Ammon's horn (tissue), 1 donor: ENCODE measurements at places on chromosomes 7 and 10.

- DNase-seq = no peak
Measured at GRCh38 chr7:26099236-26099635, 52.8 kb upstream of the NFE2L3 start.

GRCh38 chr7:82257118-82257695, 186.4 kb downstream of the CACNA2D1 start:
- peak; percentile 36 for DNase-seq

DNA sequence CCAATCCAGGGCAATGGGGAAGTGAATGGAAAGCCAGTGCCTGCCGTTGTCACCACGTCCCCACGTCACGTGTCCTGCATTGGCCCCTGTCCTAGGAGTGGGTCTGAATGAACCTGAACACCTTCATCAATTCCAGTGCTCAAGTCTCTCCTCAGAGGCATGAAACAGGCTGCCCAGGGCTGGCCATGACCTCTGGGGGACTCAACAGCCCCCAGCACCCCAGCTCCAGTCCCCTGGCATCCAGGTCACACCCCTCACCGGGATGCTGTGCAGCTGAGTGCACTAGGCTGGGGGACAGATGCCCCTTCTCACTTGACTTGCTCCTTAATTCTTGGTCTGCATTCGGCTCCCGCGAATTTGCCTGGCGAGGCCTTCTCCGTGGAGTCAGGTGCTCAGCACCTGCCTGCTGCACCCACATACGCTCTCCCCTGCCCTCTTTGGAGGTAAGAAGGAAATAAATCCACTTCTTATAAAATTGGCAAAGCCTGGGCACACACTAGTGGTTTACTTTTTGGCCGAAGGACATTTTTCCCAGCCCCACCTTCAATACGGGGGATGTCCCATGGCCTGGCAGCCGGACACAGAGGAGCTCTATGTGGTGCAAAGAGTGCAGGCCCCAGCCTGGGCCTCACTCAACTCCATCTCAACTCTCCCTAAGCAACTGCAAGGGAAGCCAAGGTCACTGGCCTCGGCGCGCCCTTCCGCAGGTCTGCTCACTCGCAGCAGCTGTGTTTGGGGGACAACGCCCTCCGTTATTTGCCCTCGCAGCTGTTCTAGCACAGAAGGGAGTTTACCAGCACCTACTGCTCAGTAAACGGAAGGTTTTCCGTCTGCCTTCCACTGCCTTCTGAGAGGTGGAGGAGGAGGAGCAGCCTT, 77.6 kb upstream of the SHH start:
- no peak for DNase-seq

DNA sequence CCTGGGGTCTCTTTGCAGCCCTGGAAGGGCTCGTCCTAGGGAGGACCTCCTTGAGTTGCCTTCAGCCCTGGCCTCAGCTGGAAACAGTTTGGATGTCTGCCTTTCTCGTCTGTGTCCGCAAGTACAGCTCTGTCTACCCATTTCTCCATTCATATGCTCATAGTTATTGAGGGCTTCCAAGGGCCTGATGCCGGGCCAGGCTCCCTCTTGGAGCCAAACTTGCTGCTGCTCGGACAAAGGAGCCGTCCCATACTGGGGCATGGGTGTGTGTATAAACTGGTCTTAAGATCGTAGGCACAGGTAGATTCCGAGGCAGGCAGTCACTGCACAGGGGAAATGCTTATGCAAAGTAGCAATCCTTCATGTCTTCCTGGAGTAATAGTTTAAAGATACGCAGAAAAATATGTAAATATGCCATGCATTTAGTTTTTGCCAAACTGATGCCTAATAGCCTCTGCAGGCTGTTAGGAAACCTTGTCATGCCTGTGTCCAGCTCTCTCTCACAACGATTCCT, 117.0 kb upstream of the BTBD16 start:
- no peak for DNase-seq

GRCh38 chr7:6197801-6198551, 74.4 kb downstream of the CYTH3 start:
- no peak for DNase-seq

- DNase-seq = no peak
Measured at GRCh38 chr10:99983280-99983988, 26.3 kb downstream of the DNMBP start.

DNA sequence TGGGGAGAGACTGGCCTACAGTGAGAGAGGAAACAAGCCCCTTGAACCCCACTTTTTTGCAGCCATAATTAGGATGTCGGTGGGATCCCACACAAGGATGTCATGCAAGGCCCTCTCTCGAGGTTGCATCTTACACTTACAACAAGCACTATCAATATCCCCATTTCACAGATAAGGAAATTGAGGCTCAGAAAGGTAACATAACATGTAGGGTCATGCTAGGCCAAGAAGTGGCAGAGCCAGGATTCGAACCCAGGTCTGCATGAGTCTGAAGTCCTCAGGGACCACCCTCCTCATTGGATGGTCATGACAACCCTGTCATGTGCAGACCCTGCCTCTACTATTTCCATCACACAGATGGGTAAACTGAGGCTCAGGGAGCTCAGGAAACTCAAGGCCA, 123.5 kb downstream of the C10orf105 start:
- DNase-seq = no peak

- DNase-seq = no peak
Measured at GRCh38 chr7:1666317-1666822, 3.7 kb upstream of the ELFN1 start.

DNA sequence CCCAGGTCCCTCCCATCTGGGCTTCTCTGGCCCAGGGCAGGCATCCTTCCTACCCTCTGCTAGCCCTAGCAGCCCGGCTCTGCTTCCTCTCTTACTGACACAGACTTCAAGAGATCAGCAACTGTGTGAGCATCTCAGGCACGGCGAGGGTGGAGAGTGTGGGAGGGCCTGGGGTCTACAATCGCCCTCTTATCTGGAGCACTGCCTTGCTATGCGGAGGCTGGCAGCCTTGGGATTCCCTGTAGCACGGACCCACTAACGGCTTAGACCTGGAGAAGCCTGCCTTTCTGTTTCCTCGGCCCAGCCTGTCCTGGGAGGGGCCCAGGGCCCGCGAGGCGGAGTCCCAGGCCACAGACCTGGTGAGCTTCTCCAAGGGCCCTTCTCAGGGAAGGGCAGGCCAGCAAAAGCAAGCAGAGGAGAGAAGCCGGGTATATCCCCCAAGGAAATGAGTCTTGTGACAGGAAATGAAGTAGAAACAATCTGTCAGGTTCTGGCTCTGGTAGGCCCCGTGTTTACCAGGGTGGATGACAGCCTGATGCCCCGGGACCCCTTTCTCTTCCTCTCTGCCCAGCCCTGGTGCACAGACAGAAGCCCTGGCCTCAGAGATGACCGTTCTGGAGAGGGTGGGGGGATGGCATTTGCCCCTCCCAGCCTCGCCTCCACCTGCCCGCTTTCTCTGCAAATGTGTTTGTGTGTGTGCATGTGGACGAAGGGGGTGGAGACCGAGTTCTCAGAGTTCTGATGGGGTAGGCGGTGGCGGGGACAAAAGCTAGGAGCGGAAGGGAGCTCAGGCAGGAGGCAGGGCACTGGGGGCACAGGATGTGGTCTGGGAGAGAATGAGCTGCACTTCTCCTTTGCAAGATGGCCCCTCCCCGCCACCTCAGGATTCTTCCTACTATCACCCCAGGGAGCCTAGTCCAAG, 2.5 kb downstream of the LRCH4 start:
- DNase-seq = peak; percentile 81

DNA sequence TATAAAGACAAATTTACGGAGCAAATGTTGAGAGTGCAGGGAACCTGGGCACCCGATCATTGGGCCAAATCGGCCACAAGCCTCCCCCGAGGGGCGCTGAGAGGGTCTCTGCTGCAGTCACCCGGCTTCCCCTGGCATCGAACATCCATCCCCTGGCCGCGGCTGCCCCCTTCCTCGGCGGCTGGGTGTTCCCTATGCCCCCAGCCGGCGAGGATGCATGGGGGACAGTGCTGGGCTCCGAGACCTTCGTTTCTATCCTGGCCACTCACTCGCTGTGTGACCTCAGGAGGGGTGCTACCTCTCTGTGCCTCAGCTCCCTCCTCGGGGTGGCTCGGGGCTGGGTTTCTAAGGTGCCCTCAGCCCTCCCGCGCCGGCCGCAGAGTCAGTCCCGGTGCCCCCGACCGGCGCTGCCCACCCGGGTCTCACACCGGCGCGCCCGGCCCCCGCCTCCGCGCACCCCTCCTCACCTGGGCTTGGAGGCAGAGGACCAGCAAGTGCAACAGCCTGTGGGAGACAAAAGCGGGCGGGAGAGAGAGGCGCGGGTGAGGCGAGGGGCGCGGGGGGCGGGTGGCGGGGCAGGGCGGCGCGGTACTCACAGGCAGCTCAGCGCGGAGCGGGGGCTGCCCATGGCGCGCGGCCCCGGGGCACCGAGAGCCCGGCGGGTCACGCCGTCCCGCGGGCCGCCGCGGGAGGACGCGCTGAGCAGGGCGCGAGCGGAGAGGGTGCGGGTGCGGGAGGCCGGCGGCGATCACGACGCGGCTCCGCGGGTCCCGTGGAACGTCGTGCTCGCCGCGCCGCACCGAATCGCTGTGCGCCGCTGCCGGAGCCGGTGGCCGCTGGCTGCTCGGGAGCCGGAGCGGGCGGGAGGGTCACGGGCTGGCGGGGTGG, at the start of gene FGF8:
FGF8 (minus strand) TSS at position 842 of the 888 bp plus-strand sequence; CDS start at position 628, 214 bp downstream.
- DNase-seq = no peak

DNA sequence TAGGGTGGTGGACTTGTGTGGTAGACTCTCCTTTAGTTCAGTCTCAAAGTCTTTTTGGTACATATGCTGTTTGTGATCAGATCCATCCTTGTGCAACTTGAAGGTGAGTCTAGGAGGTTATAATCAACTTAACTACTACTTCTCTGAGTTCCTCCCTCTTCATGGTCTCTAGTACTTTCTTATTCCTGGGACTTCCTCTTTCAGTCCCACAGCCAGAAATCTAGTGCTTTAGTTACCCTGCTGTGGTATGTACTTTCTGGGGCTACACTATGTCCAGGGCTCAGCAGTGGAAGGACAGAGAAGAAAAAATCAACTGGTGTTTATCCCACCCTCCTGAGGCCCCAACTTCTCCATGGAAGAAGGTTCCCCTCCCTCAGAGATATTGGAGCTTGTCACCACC, 19.4 kb upstream of the ATAD1 start:
- peak; percentile 13 for DNase-seq

DNA sequence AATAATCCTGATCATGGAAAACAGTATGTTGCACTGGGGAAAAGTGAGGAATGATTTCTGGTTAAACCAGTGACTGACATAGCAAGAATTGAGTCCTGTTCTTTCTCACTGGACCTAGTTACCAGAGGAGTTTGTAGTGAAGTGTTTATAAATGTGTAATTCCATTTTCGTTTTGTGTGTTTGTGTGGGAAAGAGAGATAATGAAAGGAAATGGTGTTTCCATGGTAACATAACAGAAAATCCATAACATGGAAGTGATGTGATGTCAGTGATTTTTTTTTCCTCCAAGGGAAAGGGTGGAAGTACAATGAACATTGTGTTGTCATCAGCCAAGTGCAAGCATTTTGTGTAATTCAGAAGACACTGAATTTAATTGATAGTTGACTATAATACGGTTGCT, 283.9 kb downstream of the PLXDC2 start:
- no peak for DNase-seq

DNA sequence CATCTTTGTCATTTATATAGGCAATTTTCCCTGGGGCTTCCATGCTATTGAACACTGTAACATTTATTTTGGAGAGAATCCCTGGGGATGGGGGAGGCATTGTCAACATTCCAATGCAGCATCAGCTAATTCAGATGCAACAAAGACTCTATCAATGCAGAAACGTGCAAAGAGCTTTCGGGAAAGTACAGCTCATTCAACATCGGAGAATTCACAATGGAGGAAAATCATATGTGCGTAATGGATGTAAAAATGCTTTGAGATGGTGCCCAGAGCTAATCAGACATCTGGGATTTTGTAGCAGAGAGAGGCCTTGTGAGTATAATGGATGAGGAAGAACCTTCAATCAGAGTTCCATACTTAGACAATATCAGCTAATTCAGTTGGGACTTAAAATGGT, 28.3 kb upstream of the FIS1 start:
- no peak for DNase-seq

GRCh38 chr10:42630537-42631134, 7.7 kb downstream of the ZNF33B start:
- DNase-seq = no peak

- no peak for DNase-seq
Measured at GRCh38 chr7:29516491-29516890, 47.1 kb upstream of the PRR15 start.

GRCh38 chr10:65894379-65894778, 1031.5 kb upstream of the LRRTM3 start:
- DNase-seq = no peak

DNA sequence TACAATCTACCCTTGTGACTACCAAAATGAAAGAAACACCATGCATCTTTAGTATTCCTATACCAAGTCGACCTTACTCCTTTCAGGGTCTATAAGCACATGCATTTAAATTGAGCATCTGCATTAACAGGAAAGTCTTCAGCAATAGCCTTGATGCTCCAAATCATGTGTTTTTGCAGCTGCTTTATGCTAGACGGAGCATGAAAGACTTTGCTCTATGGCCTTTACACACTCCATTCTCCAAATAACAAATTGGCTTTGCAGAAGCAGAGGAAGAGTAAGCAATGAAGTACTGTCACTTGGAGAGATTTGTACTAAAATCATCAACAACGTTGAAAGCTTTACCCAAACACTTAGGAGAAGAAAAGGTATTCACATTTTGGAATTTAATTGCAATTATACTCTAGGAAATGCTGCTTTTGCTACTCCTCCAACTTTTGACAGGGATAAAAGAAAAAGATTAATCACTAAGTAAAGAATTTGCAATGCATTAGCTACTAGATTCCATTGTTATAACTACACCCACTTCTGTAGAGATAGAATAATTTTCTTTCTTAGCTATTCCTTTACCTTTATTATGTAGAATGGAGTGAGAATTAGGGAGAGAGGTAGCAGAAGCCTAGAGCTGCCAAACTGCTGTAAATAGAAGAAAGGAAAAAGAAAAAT, 131.8 kb downstream of the SEMA3E start:
- DNase-seq = no peak
